T-helper 1 cell (primary cell): ENCODE measurements at places on chromosomes 6 and 20.

DNA sequence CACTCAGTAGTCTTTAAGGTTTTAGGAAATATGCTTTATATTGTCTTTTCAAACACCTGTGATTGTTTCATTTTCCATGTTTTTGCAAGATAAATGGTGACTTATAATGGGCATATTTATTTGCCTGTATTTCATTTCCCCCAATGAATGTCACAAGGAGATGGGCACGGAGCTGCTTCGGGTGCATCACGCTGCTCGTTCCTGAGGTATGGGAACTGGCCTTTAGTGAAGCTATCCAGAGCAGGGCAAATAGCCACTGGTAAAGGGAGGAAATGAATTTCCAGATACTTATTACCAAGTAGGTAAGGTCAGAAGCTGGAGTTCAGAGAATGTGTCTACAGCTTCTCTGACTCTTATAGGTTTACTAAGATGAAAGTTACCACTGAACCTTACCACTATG is 3.7 kb downstream of the POU3F2 start:
- no peak for DNase-seq

- DNase-seq: no peak
These were observed 1.1 kb upstream of the ZBTB46 start for GRCh38 chr20:63831993-63832686.

DNA sequence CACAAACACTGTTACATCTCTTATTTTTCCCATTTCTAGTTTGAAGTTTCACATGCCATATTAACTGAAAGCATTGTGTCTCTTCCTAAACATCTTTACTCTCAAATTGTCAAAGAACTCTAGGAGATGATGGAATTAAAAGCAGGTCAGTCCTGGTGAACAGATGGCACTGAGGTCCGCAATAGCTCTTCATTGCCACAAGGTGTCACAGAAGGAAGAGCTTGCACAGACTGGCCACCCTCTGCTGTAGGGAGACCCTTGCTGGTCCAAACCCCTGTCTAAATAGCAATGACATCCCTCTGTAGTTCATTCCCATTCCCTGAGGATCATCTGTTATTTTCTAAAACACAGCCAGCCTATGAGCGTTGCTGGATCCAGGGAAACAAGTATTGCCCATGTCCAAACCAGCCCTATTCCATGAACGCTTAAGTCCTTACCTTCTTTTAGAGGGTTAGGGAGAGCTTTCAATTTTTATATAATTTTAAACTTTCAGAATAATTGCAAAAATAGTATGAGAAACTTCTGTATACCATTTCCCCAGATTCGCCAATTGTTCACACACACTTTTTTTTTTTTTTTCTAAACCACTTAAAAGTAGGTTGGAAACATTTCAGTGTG is 10.1 kb upstream of the HDAC2 start:
- DNase-seq: no peak

GRCh38 chr20:43844778-43845614 is 69.7 kb upstream of the TOX2 start:
- DNase-seq: no peak

GRCh38 chr6:127812985-127813698 is 87.7 kb downstream of the THEMIS start:
- no peak for DNase-seq

DNA sequence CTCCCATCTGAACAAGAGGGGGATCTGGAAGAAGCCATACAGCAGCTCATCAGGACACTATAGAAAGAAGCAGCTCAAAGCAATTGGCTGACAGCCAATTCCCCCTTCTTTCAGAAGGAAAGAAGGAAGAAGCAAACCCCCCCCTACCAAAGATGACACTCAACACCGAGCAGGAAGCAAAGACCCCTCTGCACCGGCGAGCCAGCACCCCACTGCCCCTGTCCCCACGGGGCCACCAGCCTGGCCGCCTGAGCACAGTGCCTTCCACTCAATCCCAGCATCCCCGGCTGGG is 1.2 kb downstream of the REM1 start:
- DNase-seq: no peak

- DNase-seq: no peak
These were observed 114.3 kb downstream of the GJA1 start for GRCh38 chr6:121549736-121550135.

GRCh38 chr6:84635081-84635761 is 129.2 kb downstream of the TBX18 start:
- DNase-seq: no peak

DNA sequence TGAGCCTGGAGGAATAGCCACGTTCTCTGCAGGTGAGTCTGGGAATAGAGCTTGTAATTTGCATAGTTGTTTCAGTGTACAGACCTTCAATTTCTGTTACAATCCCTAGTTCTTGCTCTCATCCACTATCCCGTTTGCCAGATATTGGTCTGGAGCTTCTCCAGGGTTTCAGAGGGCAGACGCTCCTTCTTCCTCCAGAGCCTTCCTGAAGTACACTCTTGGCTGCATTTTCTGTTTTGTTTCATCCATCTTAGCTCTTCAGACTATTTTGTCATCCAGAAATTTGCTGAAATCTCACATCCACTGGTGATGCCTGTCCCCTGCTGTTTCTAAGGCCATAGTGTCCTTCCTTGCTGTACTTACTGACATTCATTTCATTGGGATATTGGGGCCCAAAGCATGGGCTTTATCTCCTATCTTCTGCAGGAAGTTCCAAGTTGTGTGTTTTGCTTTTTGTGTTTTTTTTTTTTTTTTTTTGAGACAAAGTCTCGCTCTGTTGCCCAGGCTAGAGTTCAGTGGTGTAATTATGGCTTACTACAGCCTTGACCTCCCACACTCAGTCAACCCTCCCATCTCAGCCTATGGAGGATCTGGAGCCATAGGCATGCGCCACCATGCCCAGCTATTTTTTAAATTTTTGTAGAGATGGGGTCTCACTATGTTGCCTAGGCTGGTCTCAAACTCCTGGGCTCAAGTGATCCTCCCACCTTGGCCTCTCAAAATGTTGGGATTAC is 18.7 kb downstream of the CDS2 start:
- DNase-seq: no peak

GRCh38 chr6:32713241-32713640 is 27.9 kb upstream of the HLA-DQA2 start:
- DNase-seq: no peak

GRCh38 chr6:128158496-128158895 is 257.6 kb upstream of the THEMIS start:
- no peak for DNase-seq

GRCh38 chr20:56245761-56246160 is 2.8 kb upstream of the MC3R start:
- DNase-seq: no peak
